ENCODE measurements at places on chromosomes 12 and 14.

DNA sequence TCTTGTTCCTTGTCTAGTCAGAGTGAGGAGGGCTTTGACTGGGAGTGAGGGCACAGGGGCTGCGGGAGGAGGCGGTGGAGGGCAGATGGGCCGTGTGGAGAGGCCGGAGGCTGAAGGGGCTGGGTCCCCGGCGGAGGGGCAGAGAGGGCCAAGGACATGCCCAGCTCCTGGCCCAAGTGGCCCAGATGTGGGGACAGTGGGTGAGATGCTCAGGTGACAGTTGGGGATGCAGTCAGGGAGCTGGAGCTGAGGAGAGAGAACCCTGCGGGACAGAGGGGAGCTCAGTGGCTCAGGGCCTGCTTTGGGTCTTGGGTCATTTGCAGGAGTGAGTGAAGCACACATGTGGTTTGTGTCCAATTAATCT is 26.5 kb upstream of the PLD4 start:
- no peak for DNase-seq

GRCh38 chr12:12469386-12469785 is 93.3 kb downstream of the DUSP16 start:
- DNase-seq: no peak

DNA sequence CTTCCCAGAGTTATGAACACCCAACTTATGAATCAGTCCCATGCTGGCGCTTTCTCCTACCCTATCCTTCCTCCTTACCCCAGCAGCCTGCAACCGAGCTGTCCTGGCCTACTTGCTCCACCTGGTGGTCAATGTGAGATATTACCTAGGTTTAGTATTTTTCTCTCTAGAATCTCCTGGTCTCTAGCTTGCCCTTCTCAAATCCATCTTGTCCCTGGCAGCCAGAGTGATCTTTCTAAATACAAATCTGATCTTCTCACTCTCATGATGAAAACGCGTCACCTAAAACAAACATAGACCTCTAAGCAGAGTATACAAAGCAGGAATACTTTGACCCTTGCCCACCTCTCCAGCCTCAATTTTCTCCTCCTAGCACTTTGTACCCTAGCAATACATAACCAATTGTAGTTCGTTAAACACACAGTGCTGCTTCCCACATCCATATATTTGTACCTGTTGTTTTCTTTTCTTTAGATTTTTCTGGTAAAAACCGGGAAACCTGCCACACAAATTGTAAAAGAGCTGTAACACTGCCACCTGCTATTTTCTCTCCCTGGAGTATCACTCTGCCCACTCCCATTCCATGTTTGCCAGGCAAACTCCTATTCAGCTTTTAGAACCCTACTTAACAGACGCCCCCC is 20.0 kb upstream of the TCP11L2 start:
- peak; percentile 64 for DNase-seq

DNA sequence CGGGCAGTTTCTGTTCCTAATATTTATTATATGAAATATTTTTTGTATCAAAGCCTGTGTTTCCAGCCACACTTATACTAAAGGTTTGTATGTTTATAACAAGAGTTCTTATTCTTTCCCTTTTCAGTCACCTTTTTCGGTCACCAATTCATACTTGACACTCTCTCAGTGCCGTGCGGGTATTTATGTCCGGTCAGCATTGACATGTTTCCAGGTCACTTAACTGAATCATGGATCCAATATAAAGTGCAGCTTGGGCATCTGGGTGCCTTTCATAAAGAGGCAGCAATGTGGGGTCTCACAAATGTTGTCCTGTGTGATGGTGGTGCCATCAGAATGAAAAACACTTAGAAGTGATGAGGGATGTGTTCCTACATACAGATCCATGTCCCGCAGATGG is 141.3 kb downstream of the ERC1 start:
- no peak for DNase-seq

DNA sequence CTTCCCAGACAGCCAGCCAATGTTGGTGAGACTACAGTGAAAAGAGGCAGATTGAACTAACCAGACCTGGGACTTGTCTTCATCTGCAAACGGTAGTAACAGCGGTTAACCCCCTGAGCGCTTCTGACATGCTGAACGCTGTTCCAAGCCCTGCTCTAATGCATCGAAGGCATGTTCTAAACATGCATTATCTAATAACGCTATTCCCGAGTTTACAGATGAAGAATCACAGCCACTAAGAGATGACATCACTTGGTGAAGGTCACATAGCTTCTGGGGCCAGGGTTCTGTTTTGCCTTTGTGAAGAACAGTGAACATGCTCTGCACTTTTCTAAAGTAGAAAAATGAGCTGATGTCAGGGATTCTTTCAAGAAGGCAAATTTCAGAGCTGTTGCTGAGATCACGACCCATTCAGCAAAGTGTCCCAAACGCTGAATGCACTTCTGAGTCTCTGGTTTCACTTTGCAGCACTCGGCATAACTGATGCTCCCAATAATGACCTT is 56.0 kb downstream of the FOS start:
- peak; percentile 1 for DNase-seq

DNA sequence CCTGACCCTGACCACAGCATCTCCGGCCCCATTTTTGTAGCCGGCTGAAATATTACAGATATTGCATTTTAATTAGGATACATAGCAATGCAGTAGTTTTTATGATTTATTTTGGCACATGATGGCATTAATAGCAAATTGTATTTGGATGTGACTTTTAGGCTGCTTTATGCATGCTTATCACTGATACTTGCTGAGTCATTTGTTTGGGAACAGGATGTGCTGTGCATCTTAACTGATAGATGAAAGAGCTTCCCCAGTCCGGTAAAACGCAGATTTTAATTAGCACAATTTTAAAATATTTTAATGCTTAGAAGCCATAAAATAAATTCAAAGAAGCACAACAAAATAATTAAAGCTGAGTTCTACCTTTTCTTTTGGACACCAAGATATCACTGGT is 90.7 kb downstream of the OTOGL start:
- no peak for DNase-seq

GRCh38 chr12:69497308-69498026 is 27.3 kb downstream of the FRS2 start:
- peak; percentile 14 for DNase-seq

- peak; percentile 76 for DNase-seq
Measured at GRCh38 chr12:54207539-54208294, 18.9 kb upstream of the SMUG1 start.

GRCh38 chr14:27890259-27890658 is 876.3 kb upstream of the FOXG1 start:
- no peak for DNase-seq

DNA sequence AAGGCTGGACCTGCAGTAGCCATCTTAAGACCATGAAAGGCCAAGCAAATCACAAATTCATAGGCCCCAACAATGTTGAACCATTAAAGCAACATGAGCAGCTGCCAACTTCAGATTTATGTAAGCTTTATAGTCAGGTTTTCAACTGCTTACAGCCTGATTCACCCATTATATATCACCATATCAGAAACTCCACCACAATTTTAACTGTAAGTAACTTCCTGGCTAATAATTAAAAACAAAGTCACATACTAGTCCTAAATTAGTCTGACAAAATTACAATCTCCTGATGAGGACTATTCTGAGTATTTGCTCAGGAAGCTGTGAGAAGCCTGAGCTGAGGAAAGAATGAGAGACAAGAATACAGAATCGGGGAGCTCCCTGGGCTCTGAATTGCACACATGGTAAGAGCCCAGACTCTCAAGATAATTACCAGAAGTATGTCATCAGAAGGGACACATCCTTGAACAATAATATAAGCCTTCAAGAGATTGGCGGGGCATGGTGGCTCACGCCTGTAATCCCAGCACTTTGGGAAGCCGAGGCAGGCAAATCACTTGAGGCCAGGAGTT is 55.1 kb downstream of the NUMB start:
- DNase-seq: no peak

GRCh38 chr12:52687497-52688385 is 7.5 kb upstream of the KRT1 start:
- no peak for DNase-seq

GRCh38 chr12:128857133-128857763 is 4.0 kb downstream of the GLT1D1 start:
- no peak for DNase-seq

GRCh38 chr14:97368049-97368448 is 570.9 kb downstream of the VRK1 start:
- DNase-seq: no peak
